ENCODE measurements at places on chromosomes 3 and 15.

DNA sequence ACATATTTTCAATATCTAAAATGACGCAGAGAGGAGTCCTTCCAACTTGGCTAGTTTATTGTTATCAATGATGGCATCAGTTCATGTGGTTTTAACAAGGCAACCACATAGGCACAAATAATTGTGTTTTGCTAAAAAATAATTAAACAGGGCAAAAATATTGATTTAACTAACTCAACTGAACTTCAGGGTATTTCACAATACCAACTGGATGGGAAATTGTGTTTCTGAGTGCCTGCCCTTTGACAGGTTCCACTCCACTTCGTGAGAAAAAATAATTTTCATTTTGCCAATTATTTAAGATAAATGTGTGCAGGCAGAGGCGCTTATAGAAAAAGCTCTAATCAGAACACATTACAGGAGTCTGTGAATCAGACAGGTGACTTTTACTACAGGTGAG, 689.3 kb upstream of the CCDC54 start:
- no peak for DNase-seq

GRCh38 chr15:64895285-64896065, 16.2 kb upstream of the ANKDD1A start:
- DNase-seq, result peak; percentile 36

GRCh38 chr3:58419780-58420507, 13.7 kb downstream of the PDHB start:
- DNase-seq, result peak; percentile 39

DNA sequence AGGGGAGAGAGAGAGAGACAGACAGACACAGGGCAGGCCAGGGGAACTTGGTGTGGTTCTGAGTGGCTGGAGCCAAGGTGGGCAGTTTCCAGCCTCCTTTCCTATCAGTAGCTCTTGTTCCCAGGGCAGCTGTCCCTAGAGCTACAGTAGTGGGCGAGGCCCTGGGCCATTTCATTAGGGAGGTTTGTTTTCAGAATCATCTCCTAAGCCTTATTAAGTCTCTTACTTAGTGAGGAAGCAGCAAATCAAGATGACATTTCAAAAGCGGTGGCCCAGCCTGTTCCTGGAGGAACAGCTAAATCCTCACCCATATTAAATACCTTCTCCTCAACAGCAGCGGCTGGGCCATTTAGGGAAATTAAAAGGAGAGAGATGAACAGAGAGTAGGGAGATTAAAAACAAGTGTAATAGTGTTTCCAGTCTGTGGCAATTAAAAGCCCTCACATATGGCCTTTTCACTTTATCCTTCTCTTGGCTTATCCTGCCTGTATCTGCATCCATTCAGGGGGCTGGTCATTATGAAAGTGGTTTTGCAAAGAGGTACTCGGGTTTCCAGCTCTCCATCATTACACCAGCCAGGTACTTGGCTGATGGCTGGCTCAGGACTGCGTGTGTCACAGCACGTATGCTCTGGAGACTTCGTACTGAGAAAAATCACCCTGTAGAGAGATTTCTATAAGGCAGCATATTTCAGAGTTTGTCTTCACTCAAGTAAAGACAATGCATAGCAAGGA, 91.9 kb upstream of the PRR23C start:
- DNase-seq, result no peak

DNA sequence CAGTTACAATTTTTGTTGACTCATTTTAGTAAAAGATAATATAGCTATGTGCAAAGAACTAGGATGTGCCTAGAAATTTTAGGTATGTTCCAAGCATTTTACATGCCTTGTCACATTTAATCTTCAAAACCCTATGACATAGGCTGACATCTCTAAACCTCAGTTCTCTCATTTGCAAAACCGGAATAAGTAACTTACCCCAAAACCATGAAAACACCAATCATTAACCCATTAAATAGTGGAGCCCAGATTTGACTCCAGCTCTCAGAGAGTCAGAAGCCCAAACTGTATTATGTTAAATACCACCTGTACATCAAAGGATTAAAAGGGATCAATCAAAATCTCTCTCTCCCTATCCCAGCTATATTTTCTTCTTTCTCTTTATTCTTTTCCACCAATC, 36.6 kb downstream of the GSK3B start:
- DNase-seq, result no peak
